Trophoblast cell (in vitro differentiated cells and primary cell): ENCODE measurements at places on chromosomes 1 and 21.

GRCh38 chr21:42554251-42554961, 40.8 kb downstream of the SLC37A1 start:
- H3K4me3 ChIP-seq, result no peak overlapping the region
- H3K27ac ChIP-seq, result no peak overlapping the region

DNA sequence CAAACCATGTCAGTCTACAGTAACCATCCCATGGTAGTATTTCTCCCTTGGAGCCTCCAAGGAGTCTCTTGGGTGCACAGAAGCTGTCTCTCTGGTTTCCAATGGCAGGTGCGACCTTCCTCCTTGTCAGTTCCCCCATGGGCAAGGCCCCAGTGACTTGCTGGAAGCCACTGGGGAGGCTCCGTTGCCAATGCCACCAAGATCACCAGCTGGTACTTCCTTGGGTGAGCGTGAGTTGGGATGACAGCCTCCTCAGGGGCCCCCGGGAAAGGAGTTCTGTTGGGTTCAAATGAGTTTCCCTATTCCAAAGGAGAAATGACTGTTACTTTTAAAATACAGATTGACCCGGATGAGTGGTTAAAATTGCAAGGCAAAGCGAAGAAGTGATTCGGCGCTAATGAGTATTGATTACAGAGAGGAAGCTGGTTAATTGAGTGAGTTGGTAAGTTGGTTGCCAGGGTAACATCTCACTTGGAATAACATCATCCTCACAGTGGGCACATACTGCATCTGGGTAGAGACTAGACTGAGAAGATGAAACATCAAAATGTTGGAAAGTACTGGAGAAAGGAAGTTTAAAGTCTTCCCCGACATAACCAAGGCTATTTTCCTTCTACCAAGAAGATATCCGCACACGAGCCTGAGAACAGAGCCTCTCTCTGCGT, 53.0 kb upstream of the LAPTM5 start:
- no peak for DNase-seq
- no peaks in the 10 kb centered on the region for H3K27me3 ChIP-seq
- H3K4me3 ChIP-seq, result no peak overlapping the region
- H3K4me1 ChIP-seq, result peaks cover 9% of the 10 kb centered on the region
- no peaks in the 10 kb centered on the region for H3K36me3 ChIP-seq

- H3K4me3 ChIP-seq, result no peak overlapping the region
- no peaks in the 10 kb centered on the region for H3K36me3 ChIP-seq
- peaks cover 17% of the 10 kb centered on the region for H3K4me1 ChIP-seq
- DNase-seq, result no peak
- H3K27ac ChIP-seq, result no peak overlapping the region
- H3K27me3 ChIP-seq, result peaks cover 96% of the 10 kb centered on the region
Measured at GRCh38 chr1:50421768-50422674, 1.2 kb downstream of the DMRTA2 start.

GRCh38 chr21:24200052-24200451, 1407.2 kb downstream of the MRPL39 start:
- no peaks in the 10 kb centered on the region for H3K27me3 ChIP-seq
- DNase-seq, result no peak
- no peaks in the 10 kb centered on the region for H3K4me1 ChIP-seq
- H3K4me3 ChIP-seq, result no peak overlapping the region
- H3K27ac ChIP-seq, result no peak overlapping the region

DNA sequence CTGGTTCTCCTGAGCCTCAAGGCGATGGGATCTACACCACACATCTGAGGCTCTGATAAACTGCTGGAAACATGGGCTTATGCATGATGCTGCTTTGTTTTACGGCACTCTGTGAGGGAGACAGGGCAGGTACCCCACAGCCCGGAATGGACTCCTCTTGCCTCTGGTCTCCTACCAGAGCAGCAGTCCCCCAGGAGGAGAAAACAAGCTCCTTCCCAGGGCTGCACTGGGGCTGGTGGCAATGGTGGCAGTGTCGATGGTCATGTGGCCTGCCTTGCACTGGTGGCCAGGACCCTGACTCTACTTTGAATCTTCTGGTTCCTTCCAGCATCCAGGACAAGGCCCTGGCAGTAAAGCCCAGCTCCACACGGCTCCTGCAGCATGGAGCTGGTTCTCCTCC, 79.4 kb downstream of the TOMM20 start:
- H3K4me3 ChIP-seq, result no peak overlapping the region
- H3K27ac ChIP-seq, result no peak overlapping the region
- no peaks in the 10 kb centered on the region for H3K27me3 ChIP-seq
- peaks cover 12% of the 10 kb centered on the region for H3K4me1 ChIP-seq

GRCh38 chr1:14183329-14183728, 415.2 kb upstream of the KAZN start:
- no peaks in the 10 kb centered on the region for H3K36me3 ChIP-seq
- no peaks in the 10 kb centered on the region for H3K4me1 ChIP-seq
- no peak for DNase-seq
- H3K27ac ChIP-seq, result no peak overlapping the region
- H3K4me3 ChIP-seq, result no peak overlapping the region

- no peak overlapping the region for H3K4me3 ChIP-seq
- no peak overlapping the region for H3K27ac ChIP-seq
- H3K27me3 ChIP-seq, result no peaks in the 10 kb centered on the region
Measured at GRCh38 chr1:245180496-245181157, 25.8 kb downstream of the KIF26B start.

DNA sequence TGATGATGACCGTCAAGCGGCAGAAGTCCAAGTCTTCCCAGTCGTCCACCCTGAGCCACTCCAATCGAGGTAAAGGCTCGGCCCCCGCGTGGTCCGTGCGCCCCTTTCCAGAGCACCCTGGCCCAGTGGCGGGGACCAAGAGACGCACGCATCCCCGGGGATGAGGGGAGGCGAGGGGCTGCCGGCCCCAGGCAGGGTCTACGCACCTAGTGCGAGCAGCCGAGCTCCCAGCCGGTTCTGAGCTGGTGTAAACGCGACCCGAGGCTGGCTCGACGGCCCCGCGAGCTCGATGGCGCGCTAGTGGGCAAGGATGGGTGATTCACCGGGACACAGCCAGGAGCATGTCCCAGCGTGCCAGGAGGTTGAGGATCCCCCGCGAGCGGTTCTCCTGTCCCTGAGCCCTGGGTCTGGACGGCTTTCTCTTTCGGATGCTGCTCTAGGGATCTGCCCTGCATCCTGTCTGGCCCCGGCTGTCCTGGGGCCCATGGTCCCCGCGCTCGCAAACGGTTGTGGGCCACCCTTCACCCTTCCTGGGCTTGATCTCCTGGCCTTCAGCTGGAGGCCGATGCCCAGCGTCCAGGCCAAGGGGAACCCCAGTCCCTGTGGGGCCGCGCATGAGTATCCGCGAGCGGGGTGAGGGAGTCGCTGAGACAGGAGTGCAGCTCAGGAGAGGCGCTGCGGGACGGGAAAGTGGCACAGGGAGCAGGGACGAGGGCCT, 689 bp downstream of the PKP1 start:
- H3K27me3 ChIP-seq, result peaks cover 4% of the 10 kb centered on the region
- no peak for DNase-seq
- H3K36me3 ChIP-seq, result no peaks in the 10 kb centered on the region
- H3K27ac ChIP-seq, result no peak overlapping the region
- peaks cover 24% of the 10 kb centered on the region for H3K4me1 ChIP-seq

GRCh38 chr1:205329719-205330118, 8.2 kb upstream of the NUAK2 start:
- H3K36me3 ChIP-seq, result no peaks in the 10 kb centered on the region
- DNase-seq, result no peak
- H3K27me3 ChIP-seq, result no peaks in the 10 kb centered on the region
- H3K4me1 ChIP-seq, result peaks cover 13% of the 10 kb centered on the region
- H3K4me3 ChIP-seq, result no peak overlapping the region

GRCh38 chr21:45856906-45857305, 124.7 kb upstream of the COL6A1 start:
- no peak for DNase-seq
- H3K4me1 ChIP-seq, result no peaks in the 10 kb centered on the region
- H3K27ac ChIP-seq, result no peak overlapping the region
- H3K27me3 ChIP-seq, result no peaks in the 10 kb centered on the region
- H3K4me3 ChIP-seq, result no peak overlapping the region

DNA sequence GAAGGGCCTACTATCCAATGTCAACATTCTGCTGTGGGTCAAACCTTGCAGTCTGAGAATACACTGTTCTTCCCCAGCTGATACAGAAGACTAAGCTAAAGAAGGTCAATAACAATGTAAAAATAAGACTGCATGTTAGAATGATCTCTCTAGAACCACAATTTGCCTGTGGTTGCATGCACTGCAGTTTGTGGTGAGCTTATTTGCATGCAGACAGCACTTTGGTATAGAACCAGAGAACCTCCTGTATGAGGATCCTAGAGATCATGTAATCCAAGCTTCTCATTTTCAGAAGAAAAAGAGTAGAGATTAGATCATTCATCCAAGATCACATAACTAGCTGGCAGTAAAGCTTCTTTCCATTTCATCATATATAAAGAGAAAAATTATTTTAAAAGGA, 15.8 kb downstream of the SYNJ1 start:
- H3K36me3 ChIP-seq, result no peaks in the 10 kb centered on the region
- H3K4me3 ChIP-seq, result no peak overlapping the region
- no peak overlapping the region for H3K27ac ChIP-seq

DNA sequence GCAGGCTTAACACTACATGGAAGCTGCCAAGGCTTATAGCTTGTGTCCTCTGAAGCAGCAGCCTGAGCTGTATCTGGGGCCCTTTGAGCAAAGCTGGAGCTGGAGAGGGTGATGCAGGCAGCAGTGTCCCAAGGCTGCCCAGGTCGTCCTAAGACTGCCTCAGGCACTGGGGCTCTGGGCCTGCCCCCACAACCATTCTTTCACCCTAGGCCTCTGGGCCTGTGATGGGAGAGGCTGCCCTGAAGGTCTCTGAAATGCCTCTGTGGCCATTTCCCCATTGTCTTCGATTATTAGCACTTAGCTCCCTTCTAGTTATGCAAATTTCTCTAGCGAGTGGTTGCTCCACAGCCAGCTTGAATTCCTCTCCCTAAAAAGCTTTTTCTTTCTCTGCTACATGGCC, 142.0 kb downstream of the LRIG2 start:
- no peak for DNase-seq
- no peak overlapping the region for H3K27ac ChIP-seq
- H3K36me3 ChIP-seq, result peaks cover 6% of the 10 kb centered on the region
- H3K27me3 ChIP-seq, result no peaks in the 10 kb centered on the region
- no peak overlapping the region for H3K4me3 ChIP-seq

- peaks cover 5% of the 10 kb centered on the region for H3K4me1 ChIP-seq
- no peak overlapping the region for H3K4me3 ChIP-seq
- no peaks in the 10 kb centered on the region for H3K27me3 ChIP-seq
- H3K27ac ChIP-seq, result no peak overlapping the region
- peaks cover 4% of the 10 kb centered on the region for H3K36me3 ChIP-seq
Measured at GRCh38 chr1:30895382-30895943, 13.1 kb downstream of the SDC3 start.

DNA sequence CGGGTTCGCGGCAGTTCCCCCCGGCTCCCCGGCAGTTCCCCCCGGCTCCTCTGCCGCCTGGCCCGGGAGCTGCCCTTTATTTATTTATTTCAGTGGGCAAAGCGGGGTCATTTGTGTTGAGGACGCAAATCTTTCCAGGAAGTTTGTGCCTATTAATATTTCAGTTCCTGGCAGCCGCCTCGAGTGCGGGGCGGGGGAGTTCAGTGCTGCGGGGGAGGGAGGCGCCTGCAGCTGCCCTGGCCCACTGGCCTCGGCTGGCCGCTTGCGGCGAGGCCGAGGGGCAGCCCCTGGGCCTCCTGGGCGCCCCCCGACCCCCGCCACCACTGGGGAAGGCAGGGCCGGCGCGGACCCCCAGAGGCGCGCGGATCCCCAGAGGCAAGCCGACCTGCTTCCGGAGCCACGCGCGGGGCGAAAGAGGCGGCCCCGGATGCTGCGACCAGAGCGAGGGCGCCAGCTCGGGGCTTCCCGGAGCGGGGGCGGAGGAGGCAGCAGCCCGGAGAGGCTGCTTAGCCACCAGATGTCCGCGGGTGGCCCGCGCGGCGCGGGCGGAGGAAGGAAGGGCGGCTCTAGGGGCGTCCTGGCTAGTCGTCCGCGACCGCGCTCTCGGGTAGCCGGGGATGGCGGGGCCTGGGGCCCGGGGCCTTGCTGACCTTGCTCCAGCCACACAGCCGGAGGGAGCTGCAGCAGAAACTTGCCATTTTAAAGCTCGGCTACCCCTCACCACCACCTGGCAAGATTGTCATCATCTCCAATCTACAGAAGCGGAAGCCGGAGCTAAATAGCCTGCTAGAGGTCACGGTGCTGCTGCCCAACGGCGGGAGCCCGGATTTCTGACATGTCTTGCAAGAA, 48.0 kb downstream of the H3-3A start:
- peaks cover 12% of the 10 kb centered on the region for H3K4me1 ChIP-seq
- H3K36me3 ChIP-seq, result no peaks in the 10 kb centered on the region
- peak overlapping the region; percentile 80 for H3K4me3 ChIP-seq
- H3K27me3 ChIP-seq, result no peaks in the 10 kb centered on the region
- peak overlapping the region; percentile 86 for H3K27ac ChIP-seq
- DNase-seq, result peak; percentile 70

- no peak overlapping the region for H3K4me3 ChIP-seq
- H3K4me1 ChIP-seq, result peaks cover 38% of the 10 kb centered on the region
- peak; percentile 81 for DNase-seq
Measured at GRCh38 chr1:19395678-19396192, 83.6 kb downstream of the SLC66A1 start.

DNA sequence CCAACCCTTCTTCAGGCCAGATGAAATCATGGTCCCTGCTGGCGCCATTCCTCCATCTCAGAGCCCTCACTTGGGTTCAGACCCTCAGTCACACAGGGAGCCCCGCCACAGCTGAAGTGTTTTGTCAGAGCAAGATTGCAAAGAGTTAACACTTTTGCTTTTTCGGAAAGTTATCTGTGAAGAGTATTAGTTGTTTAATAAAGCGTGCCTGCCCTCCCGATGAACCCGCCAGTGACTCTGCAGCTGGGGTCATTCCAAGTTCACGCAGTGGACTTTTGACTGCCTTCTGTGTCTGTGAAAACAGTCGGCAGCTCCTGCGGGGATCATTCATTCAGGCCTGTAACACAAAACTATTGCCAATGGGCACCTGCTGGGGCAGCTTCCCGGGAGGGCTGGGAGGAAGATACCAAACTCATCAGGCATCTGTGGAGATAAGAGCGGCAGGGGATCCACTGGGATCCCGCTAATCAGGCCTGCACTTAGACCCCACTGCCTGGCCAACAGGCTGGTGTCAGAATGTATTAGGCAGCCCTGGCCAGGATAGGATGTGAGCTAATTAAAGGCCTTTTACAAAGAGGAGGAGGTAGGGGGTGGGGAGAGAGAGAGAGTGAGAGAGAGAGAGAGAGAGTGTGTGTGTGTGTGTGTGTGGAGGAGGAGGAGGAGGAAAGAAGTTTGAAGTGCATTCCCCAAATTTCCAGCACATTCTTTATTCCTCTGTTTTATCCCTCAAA, 184.5 kb downstream of the DHRS3 start:
- H3K27ac ChIP-seq, result no peak overlapping the region
- no peak overlapping the region for H3K4me3 ChIP-seq
- H3K36me3 ChIP-seq, result no peaks in the 10 kb centered on the region
- H3K27me3 ChIP-seq, result no peaks in the 10 kb centered on the region
- no peak for DNase-seq

GRCh38 chr1:210527091-210527490, 198.4 kb downstream of the HHAT start:
- H3K4me1 ChIP-seq, result no peaks in the 10 kb centered on the region
- no peaks in the 10 kb centered on the region for H3K36me3 ChIP-seq
- DNase-seq, result no peak
- H3K27me3 ChIP-seq, result no peaks in the 10 kb centered on the region

- DNase-seq, result no peak
- no peak overlapping the region for H3K4me3 ChIP-seq
- H3K27me3 ChIP-seq, result no peaks in the 10 kb centered on the region
- H3K4me1 ChIP-seq, result no peaks in the 10 kb centered on the region
- no peak overlapping the region for H3K27ac ChIP-seq
Measured at GRCh38 chr1:199312626-199313025, 673.8 kb downstream of the PTPRC start.

GRCh38 chr1:87115317-87115890, 201.0 kb downstream of the HS2ST1 start:
- H3K27me3 ChIP-seq, result no peaks in the 10 kb centered on the region
- no peaks in the 10 kb centered on the region for H3K36me3 ChIP-seq
- H3K27ac ChIP-seq, result no peak overlapping the region
- no peaks in the 10 kb centered on the region for H3K4me1 ChIP-seq
- DNase-seq, result no peak
